Cardiac septum (tissue), 1 donor: ENCODE measurements at places on chromosomes 12 and 14. TPM values are rescaled to one million over a fixed set of nuclear protein-coding genes. Genes with fewer than 3 reads are reported as not detected.

The TMEM119 gene
- 3.4 TPM for total RNA-seq

The CYP27B1 gene
- total RNA-seq, result 0.24 TPM

The CD163L1 gene
- total RNA-seq, result 3.1 TPM

The FAM186B gene
- total RNA-seq, result 0.48 TPM

The NGDN gene
- total RNA-seq, result 16.2 TPM

The SLC7A7 gene
- total RNA-seq, result 2.3 TPM

DNA sequence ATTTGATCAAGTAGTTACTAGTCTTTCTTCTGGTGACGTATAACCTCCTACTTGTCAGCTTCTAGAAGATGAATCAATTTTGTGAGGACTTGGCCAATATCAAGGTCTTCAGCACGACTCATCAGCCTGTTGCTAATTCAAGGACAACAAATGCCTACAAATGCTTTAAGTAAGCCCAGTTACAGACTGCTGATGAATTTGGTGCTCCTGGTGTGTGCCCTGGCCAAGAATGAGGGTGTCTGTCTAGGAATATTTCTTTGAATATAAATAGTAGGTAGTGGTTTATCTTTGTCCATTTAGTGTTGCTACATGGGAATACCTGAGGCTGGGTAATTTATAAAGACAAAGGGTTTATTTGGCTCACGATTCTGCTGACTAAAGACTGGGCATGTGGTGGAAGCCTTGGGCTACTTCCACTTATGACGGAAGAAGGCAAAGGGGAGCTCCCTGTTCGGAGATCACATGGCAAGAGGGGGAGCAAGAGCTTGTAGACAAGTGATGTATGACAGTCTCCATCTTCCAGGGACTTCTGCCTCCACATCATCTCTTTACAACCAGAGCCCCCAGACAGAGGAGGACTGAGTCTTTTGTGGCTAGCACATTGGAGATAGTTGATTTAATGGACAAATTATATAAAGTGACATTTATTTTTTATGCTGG is 180.2 kb downstream of the CRADD start:
- DNase-seq, result no peak

DNA sequence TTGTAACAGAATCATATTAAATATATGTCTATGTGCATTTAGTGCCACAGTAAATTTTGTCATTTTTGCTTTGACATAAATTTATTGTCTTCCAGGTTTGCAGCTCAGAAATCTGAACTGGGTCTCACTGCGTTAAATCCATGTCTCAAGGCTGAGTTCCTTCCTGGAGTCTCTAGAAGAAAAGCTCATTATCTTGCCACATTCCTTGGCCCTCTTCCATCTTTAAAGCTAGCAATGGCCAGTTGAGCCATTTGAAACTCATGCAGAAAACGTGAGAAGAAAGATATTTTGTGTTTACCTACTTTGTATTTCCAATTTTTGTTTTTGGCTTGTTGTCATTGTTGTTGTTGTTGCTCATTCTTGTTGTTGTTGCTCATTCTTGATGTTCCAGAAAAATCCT is 10.7 kb downstream of the PRH1 start:
- DNase-seq, result no peak

DNA sequence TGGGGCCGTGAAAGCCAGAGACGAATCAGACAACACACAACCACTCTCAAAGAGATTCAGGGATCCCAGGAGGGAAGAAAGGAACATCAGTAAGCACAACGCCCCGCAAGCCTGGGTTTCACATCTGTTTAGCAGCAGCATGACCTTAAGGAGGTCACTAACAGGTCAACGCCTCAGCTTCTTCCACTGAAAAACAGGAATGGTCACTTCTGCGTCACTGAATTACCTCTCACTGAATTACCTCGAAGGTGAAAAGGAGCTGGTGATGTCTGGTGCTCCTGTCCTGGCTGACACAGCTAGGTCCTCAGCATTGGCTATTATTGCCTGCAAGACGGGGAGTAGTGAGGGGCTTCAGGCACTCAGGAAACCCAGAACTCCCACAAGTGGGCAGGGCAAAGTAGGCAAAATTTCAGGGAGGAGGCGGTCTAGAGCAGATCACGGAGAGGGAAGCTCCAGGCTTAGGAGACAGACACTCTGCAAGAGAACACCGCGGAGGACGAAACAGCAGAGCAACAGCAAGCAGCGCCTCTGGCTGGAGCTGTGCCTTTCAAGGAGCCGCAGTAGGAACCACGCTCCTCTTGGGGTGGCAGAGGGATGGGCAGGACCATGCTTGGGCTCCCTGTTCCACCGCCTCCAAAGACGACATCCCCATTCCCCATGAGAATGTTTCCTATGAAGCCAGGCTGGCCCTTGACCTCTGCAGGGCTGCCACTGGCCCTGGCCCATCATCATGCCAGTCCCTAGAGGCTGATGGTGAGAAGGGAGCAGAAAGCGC is 108.4 kb downstream of the SINHCAF start:
- DNase-seq, result no peak

DNA sequence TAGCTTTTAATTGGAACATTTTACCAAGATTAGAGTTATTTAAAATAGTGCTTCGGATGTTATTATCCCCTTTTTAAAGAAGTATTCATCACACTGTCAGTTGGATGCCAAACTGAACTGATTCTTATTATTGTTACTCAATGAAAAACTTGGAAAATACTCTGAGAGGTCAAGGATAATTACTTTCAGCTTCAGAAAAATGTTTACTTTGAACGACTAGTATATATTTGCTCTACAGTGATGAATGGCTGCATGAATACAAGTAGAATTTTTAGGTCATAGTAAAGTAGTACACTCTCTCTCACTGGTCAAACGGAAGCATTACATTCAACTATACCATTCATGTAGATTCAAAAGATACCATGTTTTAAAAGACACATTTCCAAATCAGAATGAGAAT is 269.2 kb downstream of the CCDC91 start:
- no peak for DNase-seq

DNA sequence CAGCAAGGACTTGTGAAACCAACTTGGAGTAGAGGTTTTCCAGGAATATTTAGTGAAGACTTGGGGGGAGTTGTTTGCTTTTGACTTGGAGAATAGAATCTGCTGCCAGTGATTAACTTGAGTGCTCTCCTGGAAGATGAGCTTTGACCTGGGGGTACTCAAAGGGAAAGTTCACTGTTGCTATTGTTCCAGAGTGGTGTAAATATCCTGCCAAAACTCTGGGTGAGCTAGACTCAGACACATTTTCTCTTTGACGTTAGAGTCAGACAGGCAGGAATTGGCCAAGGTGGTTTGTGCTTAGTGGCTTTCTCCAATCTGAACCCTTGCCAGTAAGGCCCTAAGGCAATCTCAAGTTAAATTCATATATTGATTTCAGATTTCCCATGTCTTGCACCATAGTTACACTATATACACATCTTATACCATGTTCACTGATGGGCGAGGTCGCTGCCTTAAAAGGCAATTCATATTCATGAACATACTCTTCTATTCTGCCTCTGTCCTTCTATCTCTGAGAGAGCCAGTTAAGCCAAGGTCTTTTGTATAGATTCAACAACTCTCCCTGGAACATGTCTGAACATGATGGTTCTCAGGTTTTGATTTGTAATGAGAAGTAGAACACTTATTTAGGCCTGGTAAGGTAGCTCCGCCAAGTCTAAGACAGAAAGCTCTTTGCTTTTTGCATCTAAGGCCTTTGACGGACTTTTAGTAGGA is 204.6 kb upstream of the SLC38A2 start:
- DNase-seq, result no peak

GRCh38 chr12:54616933-54617680 is 17.6 kb downstream of the LACRT start:
- no peak for DNase-seq

GRCh38 chr12:45131506-45131905 is 80.6 kb upstream of the DBX2 start:
- DNase-seq, result no peak

DNA sequence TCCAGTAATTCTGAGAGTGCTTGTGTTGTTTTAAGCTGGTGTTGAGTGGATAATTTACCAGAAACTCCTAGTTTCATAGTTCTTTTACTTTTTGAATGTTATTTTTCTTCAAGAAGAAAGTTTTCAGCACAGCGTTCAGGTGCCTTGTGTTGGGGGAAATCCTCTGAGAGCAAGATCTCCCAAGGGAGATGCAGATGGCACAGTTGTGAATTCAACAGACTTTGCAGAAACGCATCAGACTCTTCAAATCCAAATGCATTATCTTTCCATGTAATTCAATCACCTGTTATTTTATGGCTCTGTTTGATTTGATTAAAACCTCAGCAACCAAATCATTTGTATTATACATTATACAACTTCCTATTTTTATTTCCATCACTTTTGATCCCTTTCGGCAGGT is 439.9 kb downstream of the EGLN3 start:
- no peak for DNase-seq

DNA sequence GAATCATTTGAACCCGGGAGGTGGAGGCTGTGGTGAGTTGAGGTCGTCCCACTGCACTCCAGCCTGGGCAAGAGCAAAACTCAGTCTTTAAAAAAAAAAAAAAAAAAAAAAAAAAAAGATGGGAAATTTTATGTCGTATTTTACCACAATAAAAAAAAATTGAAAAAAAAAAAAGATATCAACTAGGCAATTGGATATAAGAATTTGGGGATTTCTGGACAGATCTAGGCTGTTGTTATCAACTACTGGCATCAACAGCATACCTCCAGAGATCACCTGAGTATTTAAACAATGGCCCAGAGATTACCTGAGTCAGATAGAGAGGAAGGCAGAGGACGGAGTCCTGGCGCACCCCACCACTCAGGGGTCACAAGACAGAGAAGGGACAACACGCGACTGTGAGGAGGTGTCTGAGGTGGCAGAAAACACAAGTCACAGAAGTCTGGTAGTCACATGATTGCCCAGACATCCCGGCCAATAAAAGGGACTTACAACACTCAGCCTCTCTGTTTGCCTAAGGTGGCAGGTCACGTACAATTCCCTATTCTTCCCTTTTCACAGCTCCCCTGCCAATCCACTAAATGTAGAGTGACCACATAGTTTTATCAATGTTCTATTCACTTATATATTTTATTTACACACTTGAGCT is 1.8 kb downstream of the SPRING1 start:
- no peak for DNase-seq

DNA sequence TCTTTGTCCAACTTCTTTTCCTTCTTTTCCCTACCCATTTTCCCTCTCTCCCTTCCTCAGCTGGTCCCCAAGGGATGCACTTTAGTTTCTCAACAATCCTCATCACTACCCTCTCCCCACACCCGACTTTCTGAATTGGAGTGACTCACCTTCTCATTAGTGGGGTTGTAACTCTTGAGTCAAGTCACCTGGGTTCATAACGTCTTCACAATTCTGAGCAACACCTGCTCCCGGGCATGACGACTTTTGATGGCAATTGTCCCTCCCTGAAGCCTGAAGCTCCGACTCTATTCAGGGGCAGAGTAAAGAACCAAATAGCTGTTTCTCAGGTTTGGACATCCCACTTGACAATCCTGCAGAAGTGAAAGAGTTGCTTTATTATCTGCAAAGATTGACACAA is 82.7 kb upstream of the OTX2 start:
- no peak for DNase-seq

DNA sequence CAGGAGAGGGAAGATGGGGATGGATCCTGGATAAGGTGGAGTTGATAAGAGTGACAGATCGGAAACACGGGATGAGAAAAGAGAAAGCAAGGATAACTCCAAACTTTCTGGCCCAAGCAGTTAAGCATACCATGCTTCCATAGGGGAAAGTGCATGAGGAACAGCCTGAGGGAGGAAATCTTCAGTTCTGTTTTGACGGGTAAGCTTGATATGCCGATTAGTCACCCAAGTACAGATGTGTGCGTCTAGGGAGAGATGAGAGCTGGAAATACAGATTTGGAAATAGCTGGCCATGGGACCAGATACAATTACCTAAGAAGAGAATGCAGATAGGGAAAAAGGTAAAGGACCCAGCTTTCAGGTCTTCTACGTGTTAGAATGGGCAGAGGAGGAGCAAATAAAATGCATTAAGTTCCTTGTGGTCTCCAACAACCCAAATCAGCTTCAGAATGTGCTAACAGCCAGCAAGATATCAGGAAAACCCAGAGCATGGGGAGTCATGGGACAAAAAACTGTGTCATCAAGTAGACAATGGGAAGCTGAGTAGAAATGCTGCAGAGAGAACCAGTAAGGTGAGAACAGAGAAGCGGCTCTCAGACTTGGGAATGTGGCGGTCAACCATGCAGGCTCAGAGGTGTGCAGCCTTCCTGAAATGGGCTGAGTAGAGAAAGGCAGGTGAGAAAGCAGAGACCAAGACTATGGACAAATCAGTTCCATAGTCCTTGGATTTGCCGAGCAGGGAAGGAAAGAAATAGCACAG is 56.3 kb downstream of the PPP1R36 start:
- no peak for DNase-seq

GRCh38 chr14:75589931-75590330 is 11.5 kb downstream of the FLVCR2 start:
- no peak for DNase-seq

DNA sequence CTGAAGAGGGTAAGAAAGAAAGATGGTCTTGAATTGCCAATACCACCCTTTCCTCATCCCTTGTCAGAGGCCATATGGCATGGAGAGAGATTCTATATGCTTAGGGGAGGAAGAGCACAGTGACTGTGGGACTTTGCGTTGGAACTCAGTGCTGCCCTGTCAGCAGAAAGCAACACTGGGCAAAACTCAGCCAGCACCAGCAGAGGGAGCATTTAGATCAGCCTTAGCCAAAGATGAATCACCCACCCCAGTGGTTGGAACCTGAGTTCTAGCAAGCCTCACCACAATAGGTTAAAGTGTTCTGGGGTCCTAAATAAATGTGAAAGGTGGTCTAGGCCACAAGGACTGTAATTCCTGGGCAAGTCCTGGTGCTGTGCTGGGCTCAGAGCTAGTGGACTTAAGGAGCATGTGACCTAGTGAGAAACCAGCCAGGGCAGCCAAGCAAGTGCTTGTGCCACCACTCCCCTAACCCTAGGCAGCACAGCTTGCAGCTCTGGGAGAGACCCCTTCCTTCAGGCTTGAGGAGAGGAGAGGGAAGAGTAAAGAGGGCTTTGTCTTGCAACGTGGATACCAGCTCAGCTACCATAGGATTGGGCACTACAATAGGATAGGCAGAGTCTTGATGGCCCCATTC is 11.4 kb upstream of the BCAT1 start:
- no peak for DNase-seq

DNA sequence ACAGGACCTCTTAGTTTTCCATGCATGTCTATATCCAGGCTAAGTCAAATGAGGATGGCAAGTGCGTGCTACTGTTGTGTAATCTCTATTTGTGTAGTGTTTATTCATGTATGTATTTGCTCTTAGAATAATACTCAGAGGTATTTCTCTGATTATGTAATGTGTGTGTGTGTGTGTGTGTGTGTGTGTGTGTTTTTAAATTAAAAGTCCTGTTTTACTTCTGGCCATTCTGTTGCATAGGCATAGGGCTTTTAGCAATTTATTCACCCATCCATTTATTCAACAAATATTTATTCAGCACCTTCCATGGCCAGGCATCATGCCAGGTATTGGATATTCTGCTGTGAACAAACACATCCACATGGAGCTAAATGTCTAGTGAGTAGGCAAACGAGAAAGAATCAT is 63.5 kb downstream of the PELI2 start:
- DNase-seq, result no peak
